Fibroblast of lung (primary cell): ENCODE measurements at places on chromosomes 3 and 15.
A peak's percentile ranks its signal among the peaks of the same experiment; 100 is the strongest.

- DNase-seq = peak; percentile 52
Measured at GRCh38 chr3:154971341-154971740, 108.8 kb upstream of the MME start.

GRCh38 chr3:174810254-174810653, 48.9 kb upstream of the NAALADL2 start:
- DNase-seq = no peak

GRCh38 chr15:88649286-88649733, 10.5 kb downstream of the ISG20 start:
- DNase-seq = peak; percentile 94

DNA sequence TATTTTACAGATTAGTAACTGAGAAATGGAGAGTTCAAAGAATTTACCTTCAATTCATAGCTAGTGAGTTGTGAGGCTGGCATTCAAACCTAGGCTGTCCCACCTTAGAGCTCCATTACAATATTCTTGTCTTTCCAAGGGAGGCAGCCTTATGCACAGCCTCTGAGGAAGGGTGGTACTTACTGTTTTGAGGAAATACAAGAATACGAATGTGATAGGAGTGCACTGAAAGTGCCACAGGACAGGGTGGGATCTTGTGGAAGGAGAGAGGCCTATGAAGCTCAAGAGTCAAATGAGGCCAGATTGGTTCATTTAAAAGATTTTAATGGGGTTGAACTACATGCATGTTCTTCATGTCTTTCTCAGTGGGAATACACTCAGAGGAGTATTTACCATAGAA, 86.3 kb downstream of the ARIH1 start:
- DNase-seq = no peak

GRCh38 chr3:45874677-45875346, 11.5 kb upstream of the CCR9 start:
- no peak for DNase-seq

- DNase-seq = no peak
Measured at GRCh38 chr3:156843071-156843808, 17.1 kb downstream of the LEKR1 start.

- DNase-seq = no peak
Measured at GRCh38 chr15:75597667-75598341, 18.7 kb upstream of the PTPN9 start.

- DNase-seq = no peak
Measured at GRCh38 chr3:56005196-56005805, 463.0 kb downstream of the ERC2 start.

DNA sequence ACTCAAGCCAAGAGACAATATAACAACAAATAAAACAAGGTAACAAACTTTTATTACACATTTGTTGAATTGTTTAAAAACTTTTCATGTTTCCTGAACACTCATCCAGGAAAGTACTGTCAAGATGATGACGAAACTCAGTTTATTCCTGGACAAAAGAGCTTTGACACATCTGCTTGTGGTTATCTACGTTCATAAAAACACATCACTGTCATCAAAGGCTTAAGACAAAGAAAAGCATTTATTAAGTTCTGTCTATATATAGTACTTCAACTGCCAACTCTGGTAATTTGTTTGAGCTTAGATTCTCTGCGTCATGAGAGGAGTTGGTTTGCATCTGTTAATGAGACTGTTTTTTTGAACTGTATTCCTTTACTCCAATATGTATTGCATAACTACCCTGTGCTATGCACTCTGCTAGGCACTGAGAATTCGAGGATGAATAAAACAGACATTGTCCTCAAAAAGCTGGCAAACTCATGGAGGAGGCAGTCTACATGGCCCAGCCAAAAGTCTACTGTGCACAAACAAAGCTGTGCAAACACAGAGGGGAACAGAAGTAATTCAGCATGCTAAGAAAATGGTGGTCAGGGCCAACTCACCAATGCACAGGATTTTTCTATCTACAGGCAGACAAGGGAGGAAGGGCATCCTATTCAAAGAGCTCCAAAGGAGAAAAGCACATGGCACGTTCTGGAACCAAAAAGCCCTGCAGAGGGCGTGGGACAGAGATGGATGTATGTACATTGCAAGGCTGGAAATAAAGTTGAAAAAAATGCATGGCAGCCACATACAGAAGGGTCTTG, 21.5 kb downstream of the PLD1 start:
- peak; percentile 95 for DNase-seq

- DNase-seq = peak; percentile 15
Measured at GRCh38 chr15:82043796-82044372, 1.9 kb downstream of the MEX3B start.

DNA sequence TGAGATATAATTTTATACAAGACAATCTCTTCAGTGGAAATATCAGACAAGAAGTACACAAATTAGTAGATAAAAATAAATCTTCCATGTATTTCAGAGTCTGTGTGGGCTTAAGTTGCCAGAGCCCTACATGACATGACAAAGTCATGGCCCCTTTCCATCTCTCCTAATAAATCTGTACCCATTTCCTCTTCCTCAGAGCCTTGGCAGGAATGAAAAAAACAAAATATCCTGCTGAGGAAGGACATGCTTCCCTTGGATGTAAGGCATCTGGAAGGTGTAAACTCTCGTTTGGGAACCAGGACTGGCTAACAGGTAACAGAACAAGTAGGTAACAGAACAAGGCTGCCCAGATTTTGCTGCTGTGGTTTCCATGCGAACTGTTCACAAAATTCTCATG, 148.1 kb downstream of the SNRK start:
- DNase-seq = no peak

DNA sequence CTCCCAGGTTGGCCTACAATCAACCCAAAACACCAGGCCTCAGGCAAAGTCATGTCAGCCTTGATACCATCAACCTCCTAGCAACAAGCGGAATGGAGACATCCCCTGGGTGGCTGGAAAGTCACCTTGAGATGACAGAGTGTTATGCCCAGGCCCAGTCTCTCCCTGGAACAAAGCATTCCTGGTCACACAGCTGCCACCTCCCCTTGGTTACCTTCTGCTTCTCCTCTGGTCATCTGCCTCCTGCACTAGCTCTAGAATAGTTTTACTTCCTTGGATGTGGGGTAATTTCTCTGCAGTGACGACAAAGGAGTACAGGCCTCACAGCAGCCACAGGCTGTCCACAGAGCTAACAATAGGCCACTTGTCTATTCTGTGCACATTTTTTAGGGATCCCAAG, 114.9 kb downstream of the RFTN1 start:
- no peak for DNase-seq

DNA sequence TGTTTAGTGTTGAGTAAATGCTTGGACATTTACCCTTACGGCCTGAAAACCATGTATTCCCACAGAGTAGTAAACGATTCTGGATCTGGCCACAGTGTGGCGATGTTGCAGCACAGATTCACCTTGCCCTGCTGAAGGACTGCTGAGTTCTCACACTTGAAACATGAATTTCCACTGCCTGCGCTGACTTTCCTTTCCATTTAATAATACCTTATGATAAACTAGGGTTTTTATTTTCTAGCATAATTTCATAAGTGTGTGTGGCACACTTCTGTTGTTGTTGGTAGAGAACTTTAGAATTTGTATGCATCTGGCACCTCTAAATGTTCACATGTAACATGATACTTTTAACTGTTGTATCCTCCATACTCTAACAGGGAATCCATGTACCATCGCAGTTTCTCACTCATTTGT, 53.9 kb downstream of the C3orf38 start:
- DNase-seq = peak; percentile 80

DNA sequence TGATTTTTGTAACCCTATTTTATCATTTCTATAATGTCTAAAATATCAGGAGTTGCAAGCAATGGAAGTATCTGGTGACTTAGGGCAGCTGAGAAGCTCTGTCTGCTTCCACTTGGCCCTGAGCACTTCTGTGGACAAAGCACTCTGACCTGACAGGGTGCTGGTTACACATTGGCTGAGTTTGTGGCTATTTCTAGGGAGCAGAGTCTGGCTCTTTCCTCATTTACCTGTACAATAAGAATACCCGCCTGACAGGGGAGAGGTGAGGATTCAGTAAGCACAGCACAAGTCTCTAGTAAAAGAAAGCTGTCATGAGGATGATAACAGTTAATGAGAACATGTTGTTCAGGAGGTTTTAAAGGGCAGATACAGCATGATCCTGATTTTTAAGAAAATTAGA, 33.3 kb upstream of the SPESP1 start:
- DNase-seq = no peak

- DNase-seq = no peak
Measured at GRCh38 chr3:31255007-31255581, 277.6 kb upstream of the STT3B start.

- DNase-seq = no peak
Measured at GRCh38 chr3:147688868-147689267, 279.7 kb downstream of the ZIC1 start.

- DNase-seq = no peak
Measured at GRCh38 chr15:25882466-25882865, 19.3 kb upstream of the ATP10A start.

- DNase-seq = no peak
Measured at GRCh38 chr3:2212206-2212605, 113.5 kb downstream of the CNTN4 start.

- no peak for DNase-seq
Measured at GRCh38 chr15:69318033-69318432, 19.3 kb downstream of the PAQR5 start.

GRCh38 chr3:160370987-160371857, 27.8 kb downstream of the IFT80 start:
- no peak for DNase-seq

DNA sequence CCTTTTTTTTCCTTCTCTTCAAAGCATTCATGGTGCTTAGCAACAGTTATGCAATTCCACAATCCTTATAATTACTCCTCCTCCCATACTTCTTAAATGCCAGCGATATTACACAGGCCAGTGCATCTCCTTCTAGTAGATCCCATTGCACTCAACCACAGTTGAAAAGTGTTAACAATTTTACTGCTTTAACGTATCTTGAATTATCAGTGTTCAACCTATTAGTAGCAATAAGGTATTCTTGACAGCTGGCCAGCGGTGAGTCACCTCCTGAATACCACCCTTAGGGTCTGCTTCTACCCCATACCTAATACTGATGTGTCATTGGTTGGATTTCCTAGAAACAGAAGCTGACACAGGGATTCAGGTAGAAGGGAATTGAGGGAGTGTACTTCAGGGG, 24.0 kb upstream of the TEX9 start:
- peak; percentile 10 for DNase-seq

DNA sequence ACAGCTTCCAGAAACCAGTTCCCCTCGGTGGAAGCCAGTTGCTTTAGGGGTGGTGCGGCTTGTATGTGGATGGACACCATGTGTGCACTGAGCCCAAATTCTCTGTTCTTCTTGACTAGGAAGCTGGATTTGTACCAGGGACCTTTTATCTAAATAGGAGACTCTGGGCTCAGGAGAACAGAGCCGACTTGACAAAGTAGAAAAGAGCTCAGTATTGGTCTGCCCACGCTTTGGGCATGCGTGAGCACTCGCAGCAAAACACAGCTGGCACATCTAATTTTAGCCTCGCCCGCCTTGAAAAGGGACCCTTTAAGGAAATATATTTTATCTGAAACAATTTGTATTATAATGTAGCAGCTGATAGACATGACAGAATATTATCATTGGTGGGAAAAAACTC, 1.1 kb upstream of the RBMS3 start:
- peak; percentile 54 for DNase-seq

DNA sequence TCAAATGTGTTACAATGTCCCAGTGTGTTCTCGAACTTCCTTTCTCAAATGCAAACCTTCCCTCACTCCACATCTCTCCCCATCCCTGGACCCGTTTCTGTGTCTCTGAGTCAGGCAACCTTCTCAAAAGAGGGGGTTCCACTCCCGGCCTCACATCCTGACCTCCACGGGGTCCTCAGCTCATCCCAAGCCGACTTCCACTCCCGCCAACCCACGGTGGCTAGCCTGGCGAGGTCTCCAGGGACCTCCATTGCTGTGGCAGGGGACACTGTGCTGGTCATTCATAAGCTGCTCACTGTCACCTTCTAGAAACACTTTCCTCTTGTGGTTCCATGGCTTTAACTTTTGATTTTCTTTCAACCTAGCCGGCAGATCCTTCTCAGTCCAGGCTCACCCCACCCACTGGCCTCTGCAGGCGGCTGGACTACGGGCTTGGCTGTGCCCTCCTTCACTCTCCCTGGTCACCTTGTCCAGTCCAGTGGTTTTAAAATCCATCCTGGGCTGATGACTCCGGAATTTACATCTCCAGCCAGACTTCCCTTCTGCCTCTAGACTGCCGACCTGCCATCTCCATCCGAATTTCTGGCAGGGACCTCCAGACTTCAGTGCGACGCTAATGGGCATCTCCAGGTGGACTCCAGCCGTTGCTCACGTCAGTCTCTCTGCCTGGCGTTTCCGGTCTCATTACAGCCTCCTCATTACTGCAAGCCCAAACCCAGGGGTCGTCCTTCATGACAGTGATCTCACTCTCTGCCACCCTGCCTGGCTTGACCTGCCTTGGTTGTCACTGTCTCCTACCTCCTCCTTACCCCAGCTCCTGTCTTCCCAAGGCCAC, 20.0 kb downstream of the ABTB1 start:
- DNase-seq = no peak

- DNase-seq = no peak
Measured at GRCh38 chr3:46908986-46909534, 31.5 kb downstream of the PTH1R start.

DNA sequence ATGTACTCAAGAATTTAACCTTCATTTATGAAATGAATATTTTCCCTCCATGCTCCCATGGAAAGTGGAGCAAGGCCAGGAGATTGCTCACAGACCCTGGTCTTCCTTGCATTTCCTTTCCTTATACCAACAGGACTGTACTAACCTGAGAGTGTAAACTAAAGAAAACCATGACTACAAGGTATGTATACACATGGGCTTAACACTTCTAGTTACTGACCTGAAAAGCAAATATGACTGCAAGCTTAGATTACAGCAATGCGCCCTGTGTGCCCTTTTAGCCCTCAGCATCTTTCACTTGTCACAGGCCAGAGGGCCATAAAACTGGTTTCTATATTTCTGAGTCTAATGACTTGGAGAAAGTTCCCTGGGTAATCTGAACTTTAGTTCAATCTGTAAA, 52.1 kb downstream of the NEK10 start:
- no peak for DNase-seq

DNA sequence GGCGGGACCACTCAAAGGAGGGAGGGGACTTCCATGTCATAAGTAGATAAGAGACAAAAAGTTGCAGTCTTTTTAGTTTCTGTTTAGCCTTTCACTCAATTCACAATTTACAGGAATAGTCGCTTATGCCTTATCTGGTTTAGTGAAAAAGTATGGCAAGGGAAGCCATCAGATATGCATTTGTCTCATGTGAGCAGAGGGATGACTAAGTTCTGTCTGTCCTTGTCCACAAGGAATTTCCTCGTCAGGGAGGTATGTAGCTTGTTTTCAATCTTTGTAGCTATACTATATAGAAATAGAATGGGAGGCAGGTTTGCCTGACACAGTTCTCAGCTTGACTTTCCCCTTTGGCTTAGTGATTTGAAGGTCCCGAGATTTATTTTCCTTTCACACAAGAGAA, 882.8 kb downstream of the NAALADL2 start:
- peak; percentile 60 for DNase-seq

GRCh38 chr3:136856665-136857064, 5.3 kb upstream of the NCK1 start:
- DNase-seq = no peak

GRCh38 chr3:14602006-14602803, 49.4 kb upstream of the CCDC174 start:
- DNase-seq = no peak
